ENCODE measurements at places on chromosomes 12 and 14.

DNA sequence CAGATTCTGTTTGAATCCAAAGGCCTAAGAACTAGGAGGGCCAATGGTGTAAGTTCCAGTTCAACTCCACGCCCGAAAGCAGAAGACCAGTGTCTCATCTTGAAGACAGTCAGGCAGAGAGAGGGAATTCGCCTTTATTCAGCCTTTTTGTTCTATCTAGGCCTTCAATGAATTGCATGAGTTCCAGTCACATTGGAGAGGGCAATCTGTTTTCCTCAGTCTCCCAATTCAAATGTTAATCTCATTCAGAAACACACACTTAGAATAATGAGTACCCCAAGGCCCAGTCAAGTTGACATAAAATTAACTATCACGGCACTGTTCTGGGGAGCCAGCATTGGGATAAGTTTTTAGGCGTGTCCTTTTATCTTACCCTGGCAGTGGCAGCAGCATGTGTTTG, 65.8 kb downstream of the C14orf39 start:
- no peaks in the 10 kb centered on the region for H3K27me3 ChIP-seq
- no peak overlapping the region for H3K27ac ChIP-seq
- no peaks in the 10 kb centered on the region for H3K36me3 ChIP-seq
- no peak overlapping the region for H3K4me3 ChIP-seq
- DNase-seq, result no peak

DNA sequence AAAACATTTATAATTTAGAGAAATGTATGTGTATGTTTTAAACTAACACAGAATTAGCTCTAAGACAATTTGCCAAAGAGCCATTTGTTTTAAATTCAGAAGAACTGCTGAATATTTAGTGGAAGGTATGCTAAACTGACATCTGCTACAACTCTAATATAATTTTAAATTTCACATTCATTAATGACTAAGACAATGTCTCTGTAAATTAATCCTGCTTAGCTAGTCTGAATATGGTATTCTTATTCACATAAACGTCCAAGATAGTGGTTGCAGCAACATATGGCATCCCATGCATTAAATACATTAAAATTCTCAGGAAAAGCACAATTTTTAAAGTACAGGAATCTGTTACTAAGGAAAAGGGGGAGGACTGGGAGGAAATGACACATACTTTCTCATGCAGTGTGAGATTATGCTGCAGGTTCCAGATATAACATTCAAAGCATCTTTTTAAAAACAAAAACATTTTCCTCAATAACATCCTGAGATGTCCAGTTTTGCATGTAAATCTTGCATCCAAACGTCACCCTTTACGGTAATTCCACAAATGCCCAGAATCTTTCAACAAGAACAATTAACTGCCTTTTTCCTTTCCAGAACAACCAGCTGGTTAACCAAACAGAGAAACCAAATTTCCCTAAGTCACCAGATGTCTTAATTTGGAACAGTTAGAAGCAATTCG, 26.9 kb downstream of the WDR89 start:
- H3K4me3 ChIP-seq, result no peak overlapping the region
- no peaks in the 10 kb centered on the region for H3K4me1 ChIP-seq
- peaks cover 18% of the 10 kb centered on the region for H3K36me3 ChIP-seq
- no peaks in the 10 kb centered on the region for H3K27me3 ChIP-seq
- no peak overlapping the region for H3K27ac ChIP-seq
- DNase-seq, result no peak

GRCh38 chr14:75563931-75564330, 14.5 kb upstream of the FLVCR2 start:
- no peak overlapping the region for H3K27ac ChIP-seq
- H3K27me3 ChIP-seq, result peaks cover 16% of the 10 kb centered on the region
- peaks cover 5% of the 10 kb centered on the region for H3K4me1 ChIP-seq
- no peak for DNase-seq
- no peak overlapping the region for H3K4me3 ChIP-seq
- no peaks in the 10 kb centered on the region for H3K36me3 ChIP-seq

DNA sequence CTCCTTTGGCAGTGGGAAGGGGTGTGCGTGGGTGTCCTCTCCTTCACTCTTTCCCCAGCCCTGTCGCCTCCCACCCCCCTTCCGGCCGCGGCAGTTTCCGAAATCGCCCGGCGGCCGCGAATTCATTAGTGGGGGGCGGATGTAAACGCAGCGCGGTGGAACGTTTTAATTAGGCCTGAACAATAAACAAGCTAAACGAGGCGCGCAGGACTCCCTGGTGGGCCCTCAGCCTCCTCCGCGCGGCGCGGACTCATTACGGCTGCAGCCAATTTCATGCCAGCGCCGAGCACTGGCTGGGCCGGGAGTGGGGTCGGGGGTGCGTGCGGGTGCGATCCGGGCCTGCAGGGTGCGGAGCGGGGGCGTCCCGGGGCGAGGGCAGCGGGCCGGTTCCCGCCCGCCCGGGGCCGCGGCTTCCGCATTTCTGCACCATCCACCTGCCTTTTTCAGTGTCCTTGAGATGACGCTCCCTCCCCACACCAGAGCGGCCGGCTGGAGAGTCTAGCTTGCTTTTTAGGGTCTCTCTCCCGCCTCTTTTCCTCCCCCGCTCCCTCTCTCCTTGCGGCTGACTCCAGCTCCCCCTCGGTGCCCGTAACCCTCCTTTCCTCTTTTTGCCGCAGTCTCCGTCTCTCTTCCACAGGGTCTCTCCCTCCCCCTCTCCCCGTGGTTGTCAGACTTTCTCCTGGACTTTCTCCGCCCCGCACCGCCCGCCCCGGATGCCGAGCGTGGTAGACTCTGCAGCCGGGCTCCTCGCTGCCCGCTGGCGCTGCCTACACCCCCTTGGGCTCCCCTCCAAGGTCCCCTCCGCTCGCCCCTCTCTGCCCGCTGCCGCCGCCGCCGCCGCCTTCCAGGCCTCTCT, at the start of gene CISTR:
CISTR (minus strand) TSS at position 644 of the 856 bp plus-strand sequence.
- H3K4me1 ChIP-seq, result peaks cover 21% of the 10 kb centered on the region
- H3K27ac ChIP-seq, result peak within 1 kb of the TSS; percentile 57
- no peaks in the 10 kb centered on the region for H3K36me3 ChIP-seq
- H3K27me3 ChIP-seq, result peaks cover 15% of the 10 kb centered on the region
- no peak within 1 kb of the TSS for H3K4me3 ChIP-seq

GRCh38 chr12:110921262-110921661, 883 bp upstream of the MYL2 start:
- H3K27ac ChIP-seq, result no peak overlapping the region
- peaks cover 31% of the 10 kb centered on the region for H3K27me3 ChIP-seq
- DNase-seq, result no peak

- peaks cover 32% of the 10 kb centered on the region for H3K27me3 ChIP-seq
- no peaks in the 10 kb centered on the region for H3K4me1 ChIP-seq
- H3K4me3 ChIP-seq, result no peak overlapping the region
- H3K36me3 ChIP-seq, result no peaks in the 10 kb centered on the region
- H3K27ac ChIP-seq, result no peak overlapping the region
These were observed 7.8 kb downstream of the IRAK3 start for GRCh38 chr12:66196806-66197205.
